ENCODE measurements at places on chromosomes 4 and X. TPM values are rescaled to one million over a fixed set of nuclear protein-coding genes. Genes with fewer than 3 reads are reported as not detected.

The NUDT10 gene
- total RNA-seq, result 0.34 TPM

The ZCCHC18 gene
- total RNA-seq, result 1.4 TPM

The SLC49A3 gene
- 27.5 TPM for total RNA-seq

The FGG gene
- total RNA-seq, result 384 TPM

The SUPT20HL1 gene
- total RNA-seq, result not detected

The MAGEA2 gene
- total RNA-seq, result not detected

DNA sequence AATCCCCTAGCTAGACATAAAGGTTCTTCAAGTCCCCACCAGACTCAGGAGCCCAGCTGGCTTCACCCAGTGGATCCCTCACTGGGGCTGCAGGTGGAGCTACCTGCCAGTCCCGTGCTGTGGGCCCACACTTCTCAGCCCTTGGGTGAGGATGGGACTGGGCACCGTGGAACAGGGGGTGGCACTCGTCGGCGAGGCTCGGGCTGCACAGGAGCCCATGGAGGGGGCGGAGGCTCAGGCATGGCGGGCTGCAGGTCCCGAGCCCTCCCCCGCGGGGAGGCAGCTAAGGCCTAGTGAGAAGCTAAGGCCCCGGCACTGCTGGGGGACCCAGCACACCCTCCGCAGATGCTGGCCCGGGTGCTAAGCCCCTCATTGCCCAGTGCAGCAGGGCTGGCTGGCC is 16.1 kb upstream of the ACSL4 start:
- no peak overlapping the region for H3K27ac ChIP-seq
- no peak overlapping the region for H3K4me3 ChIP-seq
- DNase-seq, result no peak
- no peaks in the 10 kb centered on the region for H3K36me3 ChIP-seq
- no peaks in the 10 kb centered on the region for H3K4me1 ChIP-seq
- H3K27me3 ChIP-seq, result no peaks in the 10 kb centered on the region

DNA sequence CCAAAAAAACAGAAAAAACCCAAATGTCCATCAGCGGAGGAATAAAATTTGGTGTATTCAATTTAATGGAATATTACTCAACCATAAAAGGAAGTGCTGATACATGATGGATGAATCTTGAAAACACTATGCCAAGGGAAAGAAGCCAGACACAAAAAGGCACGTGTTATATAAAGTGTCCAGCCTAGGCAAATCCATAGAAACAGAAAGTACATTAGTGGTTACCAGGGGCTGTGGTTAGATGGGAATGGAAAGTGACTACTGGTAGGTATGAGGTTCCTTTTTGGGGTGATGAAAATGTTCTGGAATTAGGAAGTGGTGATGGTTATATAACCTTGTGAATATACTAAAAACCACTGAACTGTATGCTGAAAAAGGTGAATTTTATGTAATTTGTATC is 3.5 kb upstream of the CDKL2 start:
- no peak overlapping the region for H3K4me3 ChIP-seq
- H3K36me3 ChIP-seq, result no peaks in the 10 kb centered on the region
- H3K27ac ChIP-seq, result no peak overlapping the region

GRCh38 chr4:144597171-144597570 is 48.8 kb upstream of the HHIP start:
- DNase-seq, result no peak
- no peaks in the 10 kb centered on the region for H3K36me3 ChIP-seq
- H3K27me3 ChIP-seq, result no peaks in the 10 kb centered on the region
- H3K27ac ChIP-seq, result no peak overlapping the region
- H3K4me3 ChIP-seq, result no peak overlapping the region

- no peak overlapping the region for H3K4me3 ChIP-seq
- no peaks in the 10 kb centered on the region for H3K36me3 ChIP-seq
- no peak for DNase-seq
- no peaks in the 10 kb centered on the region for H3K27me3 ChIP-seq
These were observed 51.0 kb upstream of the NSUN7 start for GRCh38 chr4:40698733-40699132.

- H3K27me3 ChIP-seq, result no peaks in the 10 kb centered on the region
- peak overlapping the region; percentile 97 for H3K27ac ChIP-seq
- H3K4me3 ChIP-seq, result peak overlapping the region; percentile 87
- no peaks in the 10 kb centered on the region for H3K36me3 ChIP-seq
- peak; percentile 66 for DNase-seq
These were observed 723 bp downstream of the WDFY3 start for GRCh38 chr4:84965553-84966381.

GRCh38 chrX:26789751-26790150 is 573.8 kb downstream of the MAGEB5 start:
- H3K4me3 ChIP-seq, result no peak overlapping the region
- H3K4me1 ChIP-seq, result no peaks in the 10 kb centered on the region
- no peaks in the 10 kb centered on the region for H3K27me3 ChIP-seq
- DNase-seq, result no peak
- no peak overlapping the region for H3K27ac ChIP-seq

DNA sequence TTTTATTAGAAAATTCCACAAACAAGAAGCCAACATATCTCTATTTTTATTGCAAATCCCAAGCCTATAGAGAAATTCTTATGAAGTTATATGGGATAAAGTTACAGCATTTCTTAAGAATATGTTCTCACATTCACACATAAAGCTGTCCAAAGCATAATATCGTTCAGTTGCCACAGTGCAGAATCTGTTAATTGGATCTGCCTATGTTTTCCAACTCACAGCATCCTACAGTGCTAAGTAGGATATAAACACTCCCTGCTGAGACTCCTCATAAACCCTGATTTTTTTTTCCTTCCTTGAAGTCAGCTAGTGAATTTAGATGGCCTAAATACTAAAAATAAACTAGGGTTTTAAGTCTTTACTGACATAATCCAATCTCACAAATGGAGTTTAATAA is 307.9 kb downstream of the PDGFC start:
- no peaks in the 10 kb centered on the region for H3K36me3 ChIP-seq
- DNase-seq, result no peak
- H3K4me1 ChIP-seq, result no peaks in the 10 kb centered on the region
- no peak overlapping the region for H3K27ac ChIP-seq

- peak overlapping the region; percentile 46 for H3K4me3 ChIP-seq
- DNase-seq, result no peak
- no peaks in the 10 kb centered on the region for H3K27me3 ChIP-seq
- H3K4me1 ChIP-seq, result peaks cover 25% of the 10 kb centered on the region
These were observed 457 bp upstream of the RAB9A start for GRCh38 chrX:13688384-13688957.

GRCh38 chr4:155402941-155403340 is 26.2 kb upstream of the MAP9 start:
- H3K4me3 ChIP-seq, result no peak overlapping the region
- no peaks in the 10 kb centered on the region for H3K36me3 ChIP-seq
- no peaks in the 10 kb centered on the region for H3K27me3 ChIP-seq
- no peak for DNase-seq
- H3K4me1 ChIP-seq, result no peaks in the 10 kb centered on the region

- H3K27me3 ChIP-seq, result no peaks in the 10 kb centered on the region
- H3K36me3 ChIP-seq, result no peaks in the 10 kb centered on the region
- H3K27ac ChIP-seq, result no peak overlapping the region
- peaks cover 14% of the 10 kb centered on the region for H3K4me1 ChIP-seq
- no peak for DNase-seq
These were observed 192.6 kb downstream of the PDGFC start for GRCh38 chr4:156779042-156779441.

DNA sequence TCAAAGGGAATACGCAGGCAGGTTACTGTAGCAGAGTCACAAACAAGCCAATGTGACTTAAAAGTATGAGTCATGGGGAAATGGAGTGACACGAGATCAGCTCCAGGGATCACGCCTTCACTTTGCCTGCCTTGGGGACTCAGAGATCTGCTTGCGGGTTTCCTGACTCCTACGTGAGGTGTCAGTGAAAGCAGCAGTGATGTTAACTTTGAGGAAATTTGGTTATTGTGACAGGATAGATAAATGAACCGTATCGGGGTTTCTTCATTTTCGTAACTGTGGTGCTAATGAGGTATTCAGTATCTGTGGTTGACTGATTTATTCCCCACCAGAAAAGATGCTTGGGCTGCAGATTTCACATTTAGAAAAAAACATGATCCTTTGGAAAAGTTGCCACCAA is 383.3 kb upstream of the ZFP42 start:
- no peak overlapping the region for H3K27ac ChIP-seq
- no peak for DNase-seq
- no peak overlapping the region for H3K4me3 ChIP-seq
- no peaks in the 10 kb centered on the region for H3K36me3 ChIP-seq
- no peaks in the 10 kb centered on the region for H3K4me1 ChIP-seq
- no peaks in the 10 kb centered on the region for H3K27me3 ChIP-seq

DNA sequence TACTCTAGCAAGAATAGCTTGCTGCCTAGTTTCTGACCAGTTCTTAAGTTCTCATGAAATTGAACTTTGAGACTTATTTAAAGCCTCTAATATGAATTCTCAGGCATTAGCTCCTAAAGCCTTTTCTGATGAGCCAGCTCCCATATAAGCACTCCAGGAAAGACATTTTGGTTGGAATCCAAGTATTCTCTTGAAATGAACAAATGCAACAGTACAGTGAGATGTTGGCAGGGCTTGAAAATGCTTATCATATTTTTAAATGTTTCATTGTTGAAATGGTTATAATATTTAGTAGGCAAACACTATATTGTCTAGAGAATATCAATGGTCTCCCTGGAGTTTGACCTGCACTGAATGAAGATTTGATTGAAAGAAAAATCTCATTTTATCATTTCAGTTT is 240.3 kb downstream of the ANK2 start:
- no peak overlapping the region for H3K27ac ChIP-seq
- no peak for DNase-seq
- no peaks in the 10 kb centered on the region for H3K27me3 ChIP-seq
- H3K4me3 ChIP-seq, result no peak overlapping the region

DNA sequence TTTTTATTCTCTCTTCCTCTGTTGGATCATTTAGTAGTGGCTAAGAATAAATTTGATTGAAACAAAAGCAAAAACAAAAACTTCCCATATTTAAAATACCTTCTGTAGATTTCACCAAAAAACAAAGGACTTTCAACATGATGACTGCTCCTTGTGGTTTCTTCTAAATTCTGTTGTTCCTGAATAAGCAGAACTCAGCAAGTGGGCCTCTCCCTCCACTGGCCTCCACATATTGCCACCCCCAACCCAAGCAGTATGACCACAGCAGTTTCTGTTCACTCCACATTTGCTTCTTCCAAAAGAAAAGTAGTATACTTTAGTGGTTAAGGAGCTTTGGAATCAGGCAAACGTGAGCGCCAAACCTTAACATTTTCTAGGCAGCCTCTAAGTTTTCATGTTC is 114.7 kb downstream of the COX18 start:
- H3K4me3 ChIP-seq, result no peak overlapping the region
- no peaks in the 10 kb centered on the region for H3K27me3 ChIP-seq
- H3K27ac ChIP-seq, result no peak overlapping the region

DNA sequence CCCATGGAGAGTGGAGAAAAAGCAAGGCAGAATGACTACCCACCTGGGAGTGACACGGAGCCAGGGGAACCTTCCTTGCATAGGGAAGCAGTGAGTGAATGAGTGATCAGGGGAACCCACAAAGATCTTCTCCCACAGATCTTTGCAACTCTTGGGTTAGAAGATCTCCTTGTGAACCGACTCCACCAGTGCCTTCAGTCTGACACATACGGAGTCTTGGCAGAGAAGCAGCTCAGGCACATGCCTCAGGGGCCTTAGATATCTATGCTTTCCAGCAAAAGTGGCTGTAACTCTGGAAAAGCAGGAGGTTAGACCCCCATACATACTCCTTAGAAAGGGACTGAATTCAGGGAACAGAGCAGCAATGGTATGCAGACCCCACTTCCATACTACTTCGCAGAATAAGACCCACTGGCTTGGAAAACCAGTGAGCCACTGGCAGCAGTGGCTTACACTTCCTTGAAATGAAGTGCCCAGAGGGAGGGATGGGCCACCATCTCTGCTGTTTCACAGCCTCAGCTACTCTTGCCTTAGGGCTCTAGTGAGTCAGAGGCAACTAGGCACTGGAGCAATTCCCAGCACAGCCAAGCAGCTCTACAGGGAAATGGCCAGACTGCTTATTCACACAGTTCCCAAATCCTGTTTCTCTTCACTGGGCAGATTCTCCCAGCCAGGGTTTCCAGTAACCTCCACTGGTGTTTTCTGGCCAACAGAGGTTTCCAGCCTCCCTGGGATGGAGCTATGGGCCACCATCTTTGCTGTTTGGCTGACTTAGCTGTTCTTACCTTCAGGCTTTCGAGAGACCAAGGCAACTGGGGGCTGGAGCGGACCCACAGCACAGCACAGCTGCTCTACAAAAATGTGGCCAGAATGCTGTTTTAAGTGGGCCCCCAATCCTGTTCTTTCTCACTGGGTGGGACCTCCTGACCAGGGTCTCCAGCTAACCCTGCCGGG is 82.8 kb upstream of the TCEAL2 start:
- H3K27ac ChIP-seq, result no peak overlapping the region
- no peaks in the 10 kb centered on the region for H3K36me3 ChIP-seq
- H3K4me3 ChIP-seq, result no peak overlapping the region
- H3K27me3 ChIP-seq, result no peaks in the 10 kb centered on the region
- no peak for DNase-seq

- no peak overlapping the region for H3K4me3 ChIP-seq
- peaks cover 4% of the 10 kb centered on the region for H3K4me1 ChIP-seq
- H3K27ac ChIP-seq, result no peak overlapping the region
- no peaks in the 10 kb centered on the region for H3K36me3 ChIP-seq
These were observed 2.1 kb downstream of the ABHD18 start for GRCh38 chr4:127967141-127967775.

DNA sequence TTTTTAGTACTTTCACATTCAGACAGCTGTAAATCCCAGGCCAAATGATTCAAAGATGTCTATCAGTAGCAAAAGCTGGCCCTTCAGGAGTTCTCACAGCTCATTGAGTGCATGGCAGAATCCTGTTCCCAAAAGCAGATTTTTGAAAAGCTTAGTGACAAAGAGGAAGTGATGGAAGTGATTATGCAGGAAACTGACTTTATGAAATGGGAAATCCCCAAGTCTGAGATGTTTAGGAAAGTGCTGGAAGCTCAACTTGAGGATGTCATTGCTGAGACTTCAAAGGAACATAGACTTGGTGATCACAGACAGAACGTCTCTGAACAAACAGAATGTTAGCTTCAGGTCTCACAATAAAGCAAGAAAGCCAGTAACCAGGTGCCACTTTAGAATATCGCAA is 51.0 kb upstream of the CFAP47 start:
- H3K27me3 ChIP-seq, result no peaks in the 10 kb centered on the region
- no peaks in the 10 kb centered on the region for H3K36me3 ChIP-seq
- no peak overlapping the region for H3K4me3 ChIP-seq
- H3K27ac ChIP-seq, result no peak overlapping the region
- H3K4me1 ChIP-seq, result no peaks in the 10 kb centered on the region

DNA sequence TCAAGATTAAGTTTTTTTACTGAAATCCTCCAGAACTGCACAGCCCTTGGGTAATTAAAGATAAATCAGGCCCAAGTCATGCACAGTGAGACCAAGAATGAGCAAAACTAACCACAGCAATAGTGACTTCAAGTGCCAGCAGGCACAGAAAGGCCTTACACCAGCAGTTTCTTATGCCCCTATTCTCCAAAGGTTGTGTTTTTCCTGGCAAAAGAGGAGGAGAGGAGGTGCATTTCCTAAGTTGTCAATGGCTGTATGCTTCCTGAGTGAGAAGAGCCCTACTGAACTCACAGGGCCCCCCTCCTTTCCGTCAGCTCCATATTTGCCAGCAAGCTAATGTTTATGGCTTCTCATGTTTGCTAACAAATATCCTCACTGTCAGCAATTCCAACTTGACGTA is 418.7 kb upstream of the INTU start:
- peak; percentile 32 for DNase-seq
- H3K4me1 ChIP-seq, result no peaks in the 10 kb centered on the region
- H3K4me3 ChIP-seq, result no peak overlapping the region
- no peaks in the 10 kb centered on the region for H3K27me3 ChIP-seq
- no peaks in the 10 kb centered on the region for H3K36me3 ChIP-seq

- H3K27me3 ChIP-seq, result no peaks in the 10 kb centered on the region
- no peak overlapping the region for H3K27ac ChIP-seq
- no peaks in the 10 kb centered on the region for H3K36me3 ChIP-seq
These were observed 226.1 kb downstream of the SPCS3 start for GRCh38 chr4:176545872-176546271.

All from left lung (tissue), 14 donors.